ENCODE measurements at places on chromosomes 3 and 15. TPM values are rescaled to one million over a fixed set of nuclear protein-coding genes. Genes with fewer than 3 reads are reported as not detected.

DNA sequence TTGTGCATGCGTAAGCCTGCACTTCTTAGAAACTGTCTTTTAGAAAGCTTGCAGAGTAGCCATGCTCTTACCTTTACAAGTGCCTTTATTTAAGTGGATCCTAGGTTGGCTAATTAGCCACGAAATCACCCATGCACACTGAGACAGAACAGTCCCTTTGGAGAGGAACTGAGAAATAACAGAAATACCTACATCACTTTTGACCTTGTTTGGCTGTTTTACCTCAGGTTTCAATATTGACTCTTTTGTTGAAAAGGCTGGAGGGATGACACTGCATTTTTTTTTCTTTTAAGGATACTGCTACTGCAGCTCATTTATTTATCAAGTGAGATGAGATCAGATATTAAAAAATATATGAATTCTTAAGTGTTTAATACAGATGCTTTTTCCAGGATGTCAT, 155.6 kb upstream of the GOLIM4 start:
- DNase-seq = no peak

GRCh38 chr3:128123156-128123537, 465 bp downstream of the RUVBL1 start:
- DNase-seq = no peak

- DNase-seq = no peak
Measured at GRCh38 chr3:8732413-8732812, 1.2 kb upstream of the CAV3 start.

Gene SLC28A2
- not detected for polyA plus RNA-seq

Gene CCDC54
- polyA plus RNA-seq = not detected

- DNase-seq = no peak
Measured at GRCh38 chr3:31765871-31766270, 215.2 kb downstream of the OSBPL10 start.
